Ascending aorta (tissue), 2 donors: ENCODE measurements at places on chromosomes 16 and 17. TPM values are rescaled to one million over a fixed set of nuclear protein-coding genes. Genes with fewer than 3 reads are reported as not detected.

CFAP97D1 gene
- not detected for total RNA-seq

- peaks cover 46% of the 10 kb centered on the region for H3K4me1 ChIP-seq
- H3K4me3 ChIP-seq, result no peak overlapping the region
- no peaks in the 10 kb centered on the region for H3K27me3 ChIP-seq
- no peaks in the 10 kb centered on the region for H3K36me3 ChIP-seq
Measured at GRCh38 chr17:49742166-49742638, 21.7 kb downstream of the FAM117A start.

DNA sequence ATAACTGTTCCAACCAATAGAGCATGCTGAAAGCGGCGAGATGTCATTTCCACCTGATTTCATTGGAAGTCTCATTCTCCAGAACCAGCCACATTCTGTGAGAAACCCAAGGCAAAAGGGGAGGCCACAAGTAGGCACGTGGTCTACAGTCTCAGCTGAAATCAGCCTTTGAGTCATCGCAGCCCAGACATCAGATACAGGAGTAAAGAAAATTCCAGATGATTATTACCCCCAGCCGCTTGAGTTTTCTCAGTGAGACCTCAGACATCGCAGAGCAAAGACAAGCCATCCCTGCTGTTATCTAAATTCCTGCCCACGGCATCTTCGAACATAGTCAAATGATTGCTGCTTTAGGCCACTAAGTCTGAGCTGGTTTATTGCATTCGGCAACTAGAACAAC is 23.1 kb downstream of the STAT3 start:
- H3K36me3 ChIP-seq, result no peaks in the 10 kb centered on the region
- H3K4me3 ChIP-seq, result no peak overlapping the region
- peaks cover 56% of the 10 kb centered on the region for H3K4me1 ChIP-seq
- H3K27ac ChIP-seq, result peak overlapping the region; percentile 79

GRCh38 chr16:11049396-11050059 is 105.2 kb downstream of the CLEC16A start:
- H3K27ac ChIP-seq, result no peak overlapping the region
- H3K4me1 ChIP-seq, result no peaks in the 10 kb centered on the region
- H3K4me3 ChIP-seq, result no peak overlapping the region
- peak; percentile 37 for DNase-seq
- H3K27me3 ChIP-seq, result no peaks in the 10 kb centered on the region

DDX5 gene
- total RNA-seq, result 564 TPM

SLC5A11 gene
- not detected for total RNA-seq

GDPD1 gene
- total RNA-seq, result not detected

AHSP gene
- total RNA-seq, result not detected

PTX4 gene
- total RNA-seq, result not detected
